ENCODE measurements at places on chromosomes 6 and 20.

- DNase-seq = no peak
Observed at GRCh38 chr6:11213422-11214021, 18.9 kb downstream of the NEDD9 start.

- DNase-seq = no peak
Observed at GRCh38 chr20:48816282-48817205, 11.3 kb downstream of the PREX1 start.

GRCh38 chr6:5438922-5439584 lies 177.7 kb downstream of the FARS2 start:
- no peak for DNase-seq

GRCh38 chr6:6790393-6790792 lies 201.9 kb downstream of the LY86 start:
- DNase-seq = no peak

- peak; percentile 43 for DNase-seq
Observed at GRCh38 chr20:62887152-62887859, 25.7 kb upstream of the TCFL5 start.

DNA sequence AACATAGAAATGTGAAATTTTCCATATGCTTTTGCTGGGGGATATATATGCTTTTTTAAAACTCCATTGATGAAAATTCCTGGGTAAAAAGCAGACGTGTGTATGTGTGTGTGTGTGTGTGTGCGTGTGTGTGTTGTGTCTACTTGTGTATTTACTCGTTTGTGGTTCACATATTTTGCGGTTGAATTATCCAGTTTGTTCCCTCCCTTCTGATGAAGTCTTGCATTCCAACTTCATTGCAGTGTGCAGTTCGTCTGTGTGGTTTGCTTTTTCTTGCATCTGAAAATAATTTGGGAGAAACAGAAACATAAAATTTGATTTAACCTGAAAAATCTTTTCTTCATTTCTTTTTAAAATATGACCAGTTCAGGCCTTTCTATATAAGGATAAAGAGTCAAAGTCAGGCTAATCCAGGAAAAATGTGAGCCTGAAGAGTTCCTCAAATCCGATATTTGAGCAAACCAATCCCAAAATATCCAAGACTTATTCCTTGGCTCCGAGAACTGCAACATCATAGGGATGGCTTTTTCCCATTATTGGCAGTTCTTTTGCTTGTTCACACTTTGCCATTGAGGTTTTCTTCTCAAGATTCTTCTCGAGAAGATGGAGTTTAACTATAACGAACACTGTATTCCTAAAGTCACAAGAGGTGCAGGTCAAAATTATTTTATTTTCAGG lies 202.2 kb upstream of the CCN2 start:
- DNase-seq = no peak

GRCh38 chr6:167892835-167893815 lies 66.4 kb downstream of the AFDN start:
- DNase-seq = no peak

DNA sequence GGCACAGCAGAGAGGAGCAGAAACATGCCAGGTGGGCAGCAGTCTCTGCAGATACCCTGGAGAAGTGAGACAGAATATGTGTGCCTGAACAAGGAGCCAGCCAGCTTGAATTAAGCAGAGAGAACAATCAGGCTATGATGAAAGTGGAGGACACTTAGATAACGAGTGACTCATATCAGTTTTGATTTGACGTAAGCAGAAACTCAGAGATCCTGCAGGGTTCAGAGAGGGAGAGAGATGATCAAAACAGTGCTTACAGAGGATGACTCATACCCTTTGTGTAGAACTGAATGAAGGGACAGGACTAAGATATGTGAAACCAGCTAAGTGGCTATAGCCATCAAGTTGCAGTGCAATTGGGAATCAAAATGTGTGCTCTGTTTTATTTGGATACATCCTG lies 300.7 kb downstream of the TENT5A start:
- DNase-seq = no peak

DNA sequence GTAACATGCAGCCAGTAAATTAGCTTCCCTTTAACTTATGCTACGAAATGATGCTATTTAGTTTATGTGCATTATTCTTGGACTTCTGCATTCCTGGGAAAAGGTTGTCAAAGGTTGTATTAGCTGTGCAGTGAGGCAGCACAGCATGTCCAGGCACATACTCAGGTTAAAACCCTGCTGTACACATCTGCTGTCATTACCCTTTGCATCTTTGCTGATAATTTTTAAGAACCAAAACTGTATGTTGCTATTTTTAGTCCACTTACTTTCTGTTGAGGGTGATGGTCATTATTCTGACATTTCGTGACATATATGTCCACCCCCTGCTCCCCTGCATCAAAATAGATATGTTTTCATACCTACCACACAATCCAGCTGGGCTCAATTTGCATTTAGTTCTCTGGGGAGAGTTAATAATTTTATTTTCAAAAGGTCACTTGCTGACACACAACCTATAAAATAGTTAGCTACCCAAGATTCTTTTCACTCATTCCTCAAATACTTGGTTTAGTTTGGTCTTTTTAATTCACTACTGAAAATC lies 142.5 kb upstream of the SPACA1 start:
- no peak for DNase-seq

DNA sequence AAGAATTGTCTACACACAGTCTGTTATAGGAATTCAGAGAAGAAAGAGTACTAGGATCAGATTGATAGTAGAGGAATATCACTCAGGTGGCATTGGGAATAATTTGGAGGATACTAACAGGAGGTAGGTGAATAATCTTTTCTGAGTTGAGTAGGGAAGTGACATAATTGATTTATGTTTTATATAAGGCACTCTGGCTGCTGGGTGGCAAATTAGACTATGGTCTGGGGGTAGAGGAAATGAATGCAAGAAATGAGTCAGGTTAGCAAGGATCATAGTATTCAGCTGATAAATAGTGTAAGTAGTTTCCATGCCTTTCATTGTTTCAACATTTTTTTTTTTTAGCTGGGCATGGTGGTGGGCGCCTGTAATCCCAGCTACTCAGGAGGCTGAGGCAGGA lies 113.3 kb downstream of the CDKAL1 start:
- DNase-seq = no peak

DNA sequence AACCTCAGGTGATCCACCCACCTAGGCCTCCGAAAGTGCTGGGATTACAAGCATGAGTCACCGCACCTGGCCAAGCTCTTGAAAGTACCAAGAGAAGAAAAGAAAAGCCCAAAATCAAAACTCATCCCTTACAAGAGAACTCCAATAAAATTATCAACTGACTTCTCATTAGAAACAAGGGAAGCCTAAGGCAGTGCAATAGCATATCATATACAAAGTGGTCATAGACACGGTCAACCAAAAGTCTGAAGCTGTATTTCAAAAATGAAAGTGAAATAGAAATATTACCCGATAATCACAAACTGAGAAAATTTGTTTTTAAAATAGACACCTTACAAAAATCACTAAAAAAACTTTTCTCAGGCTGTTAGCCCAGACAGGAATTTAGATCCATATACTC lies 1321.1 kb upstream of the GJE1 start:
- DNase-seq = no peak

- no peak for DNase-seq
Observed at GRCh38 chr6:45625191-45625664, 247.5 kb upstream of the SUPT3H start.

Measured in KG1 (cell line).